ENCODE measurements at places on chromosomes 2 and 18.

DNA sequence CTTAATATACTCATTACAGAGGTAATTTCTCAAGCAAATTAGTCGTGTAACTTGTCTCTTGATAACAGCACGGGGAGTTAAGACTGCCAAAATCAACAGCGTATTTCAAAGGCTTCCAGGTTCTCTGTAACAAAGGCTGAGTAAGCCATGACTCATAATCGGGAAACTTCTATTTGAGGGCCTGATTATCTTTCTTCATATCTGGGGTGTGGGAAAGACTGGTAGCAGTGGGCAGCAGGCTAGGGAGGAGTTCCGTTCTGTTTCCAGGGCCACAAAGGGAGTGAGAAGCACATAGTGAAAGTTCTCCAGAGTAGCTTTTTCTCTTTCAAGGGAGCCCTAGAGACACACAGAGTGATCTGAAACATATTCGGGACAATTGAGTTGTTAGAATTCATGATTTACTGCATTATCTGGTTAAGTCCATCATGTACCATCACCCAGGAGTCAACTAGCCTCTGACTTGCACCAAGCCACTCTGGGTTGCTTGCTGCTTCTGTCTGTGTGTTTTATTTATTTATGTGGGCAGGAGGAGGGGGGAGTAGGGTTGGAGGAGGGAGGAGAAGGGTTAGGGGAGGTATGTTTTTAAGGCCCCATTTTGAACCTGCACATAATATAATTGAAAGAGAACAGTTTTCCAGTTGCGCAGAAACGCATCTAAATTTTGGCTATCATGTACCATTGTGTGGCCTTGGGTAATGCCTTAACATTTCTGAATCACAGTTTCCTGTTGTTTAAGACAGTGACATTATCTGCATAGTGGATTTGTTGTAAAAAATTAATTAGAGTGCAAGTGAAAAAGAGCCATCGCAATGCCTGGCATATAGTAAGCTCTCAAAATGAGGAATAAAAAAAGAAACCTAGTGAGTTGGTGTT is 80.5 kb upstream of the ITPRID2 start:
- DNase-seq: no peak

DNA sequence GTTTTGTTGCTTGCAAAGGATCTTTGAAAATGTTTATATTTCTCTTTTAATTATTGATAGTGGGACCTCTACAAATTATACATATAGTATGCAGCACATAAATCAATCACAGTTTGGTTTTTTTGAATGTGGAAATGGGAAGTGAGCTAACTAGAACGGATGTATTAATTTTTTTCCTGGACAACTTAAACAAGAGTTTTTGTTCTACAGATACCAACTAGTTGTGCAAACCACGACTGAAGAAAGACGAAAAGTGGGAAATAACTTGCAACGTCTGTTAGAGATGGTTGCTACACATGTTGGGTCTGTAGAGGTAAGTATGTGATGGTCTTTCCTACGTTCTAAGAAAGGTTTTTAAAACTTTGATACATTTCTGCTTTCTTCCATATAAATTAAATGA is 39.2 kb downstream of the NDC80 start:
- no peak for DNase-seq

- DNase-seq: no peak
These were observed 74.5 kb upstream of the NCKAP5 start for GRCh38 chr2:133642791-133643191.

DNA sequence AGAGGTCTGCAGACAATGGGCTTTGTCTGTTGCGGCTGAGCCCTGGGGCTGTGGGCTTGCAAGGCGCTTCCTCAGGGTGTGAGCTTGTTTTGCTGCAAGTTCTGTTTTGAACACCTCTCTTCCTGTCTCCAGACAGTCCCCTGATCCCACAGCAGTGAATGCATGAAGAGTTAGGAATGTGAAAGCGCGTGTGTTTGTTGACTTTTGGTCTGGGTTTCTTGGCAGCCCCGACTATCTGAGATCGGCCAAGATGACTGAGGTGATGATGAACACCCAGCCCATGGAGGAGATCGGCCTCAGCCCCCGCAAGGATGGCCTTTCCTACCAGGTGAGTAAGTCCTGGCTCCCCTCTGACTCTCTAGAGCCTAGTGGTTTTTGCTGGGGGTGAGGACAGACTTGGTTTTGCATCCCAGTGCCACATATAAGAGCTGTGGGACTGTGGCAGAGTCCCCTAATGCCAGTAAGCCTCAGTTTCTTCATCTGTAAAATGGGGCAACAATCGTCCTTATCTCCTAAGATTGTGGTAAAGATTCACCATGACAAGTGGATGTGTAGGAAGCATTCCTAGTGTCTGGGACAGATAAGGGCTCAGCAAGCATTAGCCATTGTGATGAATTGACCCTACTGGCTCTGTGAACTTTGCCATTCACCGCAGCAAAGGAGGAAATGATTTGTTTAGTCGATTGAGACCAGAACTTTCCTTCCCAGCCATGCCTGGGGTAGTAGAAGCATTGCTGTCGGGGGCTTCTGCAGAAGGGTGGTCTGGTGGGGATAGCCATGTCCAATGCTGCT is 3.0 kb downstream of the LBH start:
- DNase-seq: no peak

DNA sequence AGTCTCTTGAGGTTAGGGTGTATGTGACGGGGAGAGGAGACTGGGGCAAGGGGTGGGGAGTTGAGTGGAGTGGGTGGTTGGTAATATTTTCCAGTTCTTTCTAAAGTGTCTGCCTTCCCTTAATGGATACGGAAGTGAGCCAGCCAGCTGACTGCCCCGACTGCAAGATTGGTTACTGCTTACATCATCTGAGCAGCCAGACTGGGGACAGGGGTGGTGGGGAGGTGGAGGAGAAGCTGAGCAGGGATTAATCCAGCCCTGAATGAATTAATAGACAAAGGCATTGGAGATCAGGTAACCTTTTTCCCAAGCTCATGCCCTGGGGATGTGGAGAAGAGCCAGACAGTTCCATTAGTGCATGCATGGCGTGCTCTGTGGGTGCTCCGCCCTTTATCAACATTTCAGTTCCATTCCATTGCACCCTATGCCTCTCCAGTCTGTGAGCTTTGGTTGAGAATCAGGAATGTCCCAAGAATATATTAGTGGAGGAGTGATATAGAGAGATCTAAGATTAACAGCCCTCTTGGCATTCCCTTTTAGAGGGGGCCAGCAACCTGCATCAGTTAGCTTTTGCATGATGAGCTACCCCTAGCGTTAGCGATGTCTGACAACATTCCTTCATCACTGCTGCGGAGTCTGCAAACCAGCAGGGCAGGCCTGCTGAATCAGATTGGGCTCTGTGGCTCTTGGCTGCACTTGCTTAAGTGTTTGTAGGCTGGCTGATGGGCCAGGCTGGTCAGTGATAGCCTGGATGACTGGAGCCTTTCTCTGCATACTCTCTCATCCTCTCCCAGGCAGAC is 67.4 kb downstream of the TNP1 start:
- DNase-seq: no peak

DNA sequence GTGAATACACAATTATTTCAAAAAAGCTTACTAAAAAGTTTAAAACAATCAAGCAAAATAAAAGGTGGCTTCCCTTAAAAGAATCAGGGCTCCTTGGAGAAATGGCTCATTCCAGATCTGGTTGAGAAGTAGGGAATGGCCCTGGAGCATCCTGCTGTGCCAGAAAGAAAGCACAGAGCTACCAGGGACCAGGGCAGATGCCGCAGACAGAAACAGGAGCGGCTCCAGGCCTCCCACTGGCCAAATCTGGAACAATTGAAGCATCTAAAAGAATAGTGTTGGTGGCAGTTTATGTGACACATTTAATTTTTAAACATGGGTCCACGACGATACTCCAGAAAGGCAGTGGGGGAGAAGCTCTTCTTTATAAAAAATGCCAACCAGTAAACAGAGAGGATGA is 75.5 kb downstream of the GBX2 start:
- DNase-seq: no peak

GRCh38 chr2:27076323-27076722 is 2.1 kb upstream of the EMILIN1 start:
- DNase-seq: no peak

DNA sequence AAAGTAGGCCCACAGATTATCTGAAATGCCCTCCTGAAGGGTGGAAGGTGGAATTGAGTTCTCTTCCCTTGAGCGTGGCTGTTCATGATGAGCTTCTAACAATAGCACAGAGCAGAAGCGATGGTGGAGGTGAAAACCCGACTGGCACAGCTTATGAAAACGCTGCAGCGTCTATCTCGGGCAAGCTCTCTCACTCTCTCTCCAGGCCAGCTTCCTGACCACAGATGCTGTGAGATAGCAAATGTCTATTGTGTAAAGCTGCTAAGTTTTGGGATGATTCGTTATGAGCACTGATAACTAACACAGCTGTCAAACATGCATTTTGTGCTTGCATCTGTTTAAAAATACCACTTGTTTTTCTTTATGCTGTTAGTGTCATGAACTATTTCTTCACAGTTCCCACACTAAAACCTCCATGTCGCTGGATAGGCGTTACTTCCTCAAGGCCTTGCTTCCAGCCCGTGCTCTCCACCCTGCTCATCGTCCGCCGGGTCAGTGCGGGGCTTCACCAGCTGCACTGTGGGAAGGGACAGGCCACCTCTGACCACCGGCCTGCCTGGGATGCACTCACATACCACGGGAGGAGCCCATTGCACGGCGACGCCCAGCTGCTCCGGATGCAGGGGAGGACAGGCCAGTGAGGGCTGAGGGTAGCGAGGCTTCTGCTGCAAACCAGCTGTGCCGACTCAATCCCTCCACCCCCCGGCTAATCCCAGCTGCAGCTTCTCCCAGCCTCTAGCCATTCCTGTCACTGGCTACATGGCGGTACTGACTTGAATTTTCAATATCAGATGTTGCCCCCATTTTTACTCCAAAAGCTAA is 60.0 kb upstream of the OTOS start:
- no peak for DNase-seq

DNA sequence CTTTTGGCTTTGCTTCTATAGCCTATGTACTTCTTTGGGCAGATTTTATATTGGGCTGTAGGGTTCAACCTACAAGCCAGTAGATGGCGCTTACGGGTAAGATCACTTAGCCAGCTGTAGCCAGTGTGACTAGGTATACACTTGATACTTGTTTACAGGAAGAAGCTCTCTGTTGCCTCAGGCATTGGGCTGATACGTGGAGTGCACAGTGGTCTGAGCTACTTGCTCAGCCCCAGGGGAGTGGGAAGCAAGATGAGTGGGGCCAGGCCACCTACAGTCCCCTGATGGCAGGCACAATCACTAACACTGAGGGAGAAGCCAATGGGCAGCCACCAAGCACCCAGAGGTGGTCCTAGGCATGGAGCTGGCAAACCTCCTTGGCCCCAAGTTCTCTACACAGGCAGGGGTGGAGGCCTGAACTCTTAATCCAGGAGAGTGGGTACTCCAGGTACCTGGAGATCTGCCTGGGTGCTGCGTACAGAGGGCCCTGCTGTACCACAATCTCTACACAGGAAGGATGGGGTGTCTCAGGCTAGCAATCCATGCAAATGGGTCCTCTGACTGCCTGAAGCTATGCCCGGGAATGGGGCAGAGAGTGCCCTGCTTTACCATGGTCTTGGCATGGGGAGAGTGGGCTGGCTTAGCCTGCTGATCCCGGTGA is 122.2 kb downstream of the NCOA1 start:
- DNase-seq: no peak

DNA sequence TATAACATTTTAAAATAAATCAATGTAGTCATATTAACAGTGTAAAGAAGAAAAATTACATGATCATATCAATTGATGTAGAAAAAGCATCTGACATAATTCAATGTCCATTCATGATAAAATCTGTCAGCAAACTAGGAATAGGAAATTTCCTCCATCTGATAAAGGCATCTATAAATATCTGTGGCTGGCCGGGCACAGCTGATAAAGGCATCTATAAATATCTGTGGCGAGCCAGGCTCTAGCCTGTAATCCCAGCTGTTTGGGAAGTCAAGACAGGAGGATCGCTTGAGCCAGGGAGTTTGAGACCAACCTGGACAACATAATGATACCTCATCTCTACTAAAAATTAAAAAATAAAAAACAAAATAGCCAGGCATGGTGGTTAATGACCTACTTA is 18.1 kb upstream of the RANBP2 start:
- DNase-seq: no peak

GRCh38 chr2:235537186-235537585 is 43.3 kb downstream of the AGAP1 start:
- DNase-seq: no peak

- DNase-seq: no peak
These were observed 250.2 kb upstream of the MEX3C start for GRCh38 chr18:51447351-51448342.

GRCh38 chr18:42184685-42185477 is 229.8 kb downstream of the PIK3C3 start:
- no peak for DNase-seq

DNA sequence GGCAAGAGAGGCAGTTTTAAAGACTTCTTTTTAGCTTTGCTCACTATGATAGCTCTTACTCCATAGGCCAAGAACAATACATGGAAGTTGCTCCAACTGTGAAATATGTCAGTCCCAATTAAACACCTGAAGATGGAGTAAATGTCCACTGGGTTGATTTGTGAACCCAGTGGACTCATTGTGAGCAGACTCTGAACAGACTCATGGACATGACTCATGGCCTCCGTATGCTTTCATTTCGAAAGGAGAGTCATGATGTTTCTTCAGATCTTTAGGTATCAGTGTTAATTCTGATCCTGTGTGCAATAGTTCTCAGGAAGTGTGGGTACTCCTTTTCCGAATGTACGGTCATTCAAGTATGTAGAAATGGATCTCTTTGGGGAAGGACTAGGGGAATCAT is 5.4 kb upstream of the CWC22 start:
- no peak for DNase-seq

DNA sequence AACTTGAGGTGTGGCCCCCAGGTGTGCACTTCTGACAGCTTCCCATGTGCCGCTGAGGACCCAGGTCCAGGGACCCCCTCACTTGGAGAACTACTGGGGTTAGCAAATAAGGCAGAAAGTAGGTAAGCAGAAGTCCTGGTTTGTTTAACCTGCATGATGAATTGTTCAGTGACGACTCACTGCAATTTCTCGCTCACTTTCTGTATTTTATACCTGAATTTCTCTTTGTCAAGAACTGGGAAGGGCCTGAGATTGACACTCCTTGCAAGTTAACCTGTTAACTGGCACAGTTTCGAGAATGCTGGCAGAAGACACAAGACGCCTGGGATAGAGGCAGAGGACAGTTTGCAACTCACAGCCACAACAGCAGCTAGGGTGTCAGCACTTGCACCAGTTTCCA is 164.5 kb upstream of the NCK2 start:
- no peak for DNase-seq

- no peak for DNase-seq
These were observed 68.9 kb downstream of the EPAS1 start for GRCh38 chr2:46365913-46366667.

- no peak for DNase-seq
These were observed 2.9 kb upstream of the PTPN4 start for GRCh38 chr2:119756837-119757236.

Data from activated CD4-positive, CD25-positive, alpha-beta regulatory T cell (primary cell).